ENCODE measurements at places on chromosomes 16 and 17. TPM values are rescaled to one million over a fixed set of nuclear protein-coding genes. Genes with fewer than 3 reads are reported as not detected.

DNA sequence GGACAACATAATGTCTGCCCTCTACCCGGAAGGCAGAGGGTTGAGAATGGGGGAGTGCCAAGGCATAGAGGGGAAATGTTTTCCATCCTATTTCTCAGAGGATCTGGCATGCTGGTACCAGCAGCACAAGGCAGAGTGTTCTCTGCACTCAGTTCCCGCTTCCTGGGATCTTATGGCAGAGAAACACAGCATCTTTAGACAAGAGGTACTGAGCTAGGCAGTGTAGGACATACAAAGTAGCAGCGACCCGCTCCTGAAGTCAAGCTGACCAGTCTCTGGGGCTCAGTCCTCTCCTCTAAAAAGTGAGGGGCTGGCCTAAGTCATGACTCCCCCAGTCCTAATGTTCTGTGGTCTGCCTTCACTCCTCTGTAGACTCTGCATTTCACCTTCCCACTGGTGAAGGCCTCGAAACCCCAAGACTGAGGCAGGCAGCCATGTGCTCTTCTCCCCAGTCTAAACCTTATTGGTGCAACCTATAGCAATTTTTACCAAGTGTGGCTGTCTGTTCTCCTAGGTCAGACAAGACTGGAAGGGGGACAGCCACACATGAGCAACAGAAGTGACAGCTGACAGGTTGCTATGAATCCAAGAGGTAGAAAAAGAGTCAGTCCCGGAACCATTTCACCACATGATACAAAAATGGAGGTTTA, 11.3 kb upstream of the TSPOAP1 start:
- peak; percentile 52 for DNase-seq

GOSR1 gene
- 53.0 TPM for total RNA-seq

- DNase-seq = no peak
Observed at GRCh38 chr17:66379544-66379943, 77.1 kb downstream of the PRKCA start.

GRCh38 chr17:82943339-82943738, 103.5 kb upstream of the ZNF750 start:
- no peak for DNase-seq

- no peak for DNase-seq
Observed at GRCh38 chr17:41176744-41177387, 1.2 kb downstream of the KRTAP4-2 start.

SCN4A gene
- 0.21 TPM for total RNA-seq

DNA sequence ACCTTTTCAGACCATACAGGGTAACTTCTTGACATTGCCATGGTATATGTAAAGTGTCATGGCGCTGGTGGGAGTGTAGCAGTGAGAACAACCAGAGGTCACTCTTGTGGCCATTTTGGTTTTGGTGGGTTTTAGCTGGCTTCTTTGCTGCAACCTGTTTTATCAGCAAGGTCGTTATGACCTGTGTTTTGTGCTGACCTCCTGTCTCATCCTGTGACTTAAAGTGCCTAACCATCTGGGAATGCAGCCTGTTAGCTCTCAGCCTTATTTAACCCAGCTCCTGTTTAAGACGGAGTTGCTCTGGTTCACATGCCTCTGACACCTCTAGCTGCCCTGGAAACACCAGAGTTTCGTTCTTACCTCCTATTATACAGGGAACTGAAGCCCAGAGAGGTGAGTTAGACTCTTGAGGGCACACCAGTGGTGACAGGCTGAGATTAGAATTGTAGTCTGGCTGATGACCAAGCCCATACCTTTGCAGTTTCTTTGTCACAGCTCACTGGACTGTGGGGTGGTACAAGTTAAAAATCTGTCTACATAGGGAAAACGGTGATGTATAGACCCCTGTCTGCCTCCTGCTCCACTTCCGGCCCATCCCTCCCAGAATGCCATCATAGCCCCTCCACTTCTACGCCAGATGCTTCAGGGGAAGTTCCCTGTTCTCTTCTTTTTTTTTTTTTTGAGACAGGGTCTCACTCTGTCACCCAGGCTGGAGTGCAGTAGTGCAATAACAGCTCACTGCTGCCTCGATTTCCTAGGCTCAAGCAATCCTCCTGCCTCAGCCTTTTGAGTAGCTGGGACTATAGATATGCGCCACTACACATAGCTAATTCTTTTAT, 21.0 kb downstream of the KSR1 start:
- DNase-seq = no peak

TP53TG3B gene
- total RNA-seq = 0.37 TPM

TMEM92 gene
- total RNA-seq = 0.23 TPM

DNA sequence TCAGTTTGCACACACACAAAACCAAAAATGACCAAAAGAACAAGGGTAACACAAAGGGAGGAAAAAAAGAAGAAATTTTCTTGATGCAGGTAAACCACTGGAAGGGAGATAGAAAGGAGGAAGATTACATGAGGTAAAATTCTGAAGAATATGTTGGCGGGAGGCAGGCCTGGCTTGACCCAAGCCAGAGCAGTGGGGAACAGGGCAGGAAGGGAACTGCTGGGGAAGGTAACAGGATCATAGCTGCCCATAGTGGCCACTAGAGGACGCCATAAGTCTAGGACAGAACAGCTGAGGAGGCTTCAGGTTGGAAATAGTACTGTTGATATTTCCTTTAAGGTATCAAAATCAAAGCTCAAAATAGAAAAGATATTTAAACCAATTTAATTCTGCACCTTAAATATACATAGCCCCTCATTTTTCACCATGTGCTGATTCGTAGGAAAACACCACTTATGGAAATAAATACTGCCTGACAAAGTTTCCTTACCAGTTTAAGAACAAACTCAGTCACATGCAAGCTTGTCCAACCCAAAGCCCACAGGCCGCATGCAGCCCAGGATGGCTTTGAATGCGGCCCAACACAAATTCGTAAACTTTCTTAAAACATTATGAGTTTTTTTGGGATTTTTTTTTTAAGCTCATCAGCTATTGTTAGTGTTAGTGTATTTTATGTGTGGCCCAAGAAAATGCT, 15.5 kb downstream of the VPS35 start:
- DNase-seq = peak; percentile 67

- DNase-seq = no peak
Observed at GRCh38 chr16:12046651-12047050, 70.1 kb downstream of the SNX29 start.

DNA sequence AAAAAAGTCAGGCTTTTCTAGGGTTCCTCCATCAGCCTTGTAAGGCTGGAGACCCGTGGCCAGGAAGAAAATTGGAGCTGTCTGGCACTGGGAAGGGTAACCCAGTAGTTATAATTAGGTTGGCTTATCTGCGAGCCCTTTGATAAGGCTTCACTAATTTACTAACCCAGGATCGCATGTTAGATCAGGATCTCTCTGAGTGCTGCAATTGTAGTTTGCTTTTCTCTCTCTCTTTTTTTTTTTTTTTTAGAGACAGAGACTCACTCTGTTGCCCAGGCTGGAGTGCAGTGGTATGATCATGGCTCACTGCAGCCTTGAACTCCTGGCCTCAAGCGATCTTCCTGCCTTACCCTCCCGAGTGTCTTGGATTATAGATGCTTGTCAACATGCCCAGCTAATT, 17.0 kb downstream of the ABCC1 start:
- DNase-seq = no peak

EVI2A gene
- 16.9 TPM for total RNA-seq

EMC6 gene
- total RNA-seq = 44.3 TPM

CDK5R1 gene
- total RNA-seq = 15.3 TPM

- no peak for DNase-seq
Observed at GRCh38 chr17:49944273-49944870, 24.6 kb upstream of the DLX4 start.

EME1 gene
- total RNA-seq = 38.3 TPM

MIEN1 gene
- total RNA-seq = 32.5 TPM

GRCh38 chr17:3799181-3799945, 1.6 kb downstream of the ITGAE start:
- DNase-seq = no peak

DNA sequence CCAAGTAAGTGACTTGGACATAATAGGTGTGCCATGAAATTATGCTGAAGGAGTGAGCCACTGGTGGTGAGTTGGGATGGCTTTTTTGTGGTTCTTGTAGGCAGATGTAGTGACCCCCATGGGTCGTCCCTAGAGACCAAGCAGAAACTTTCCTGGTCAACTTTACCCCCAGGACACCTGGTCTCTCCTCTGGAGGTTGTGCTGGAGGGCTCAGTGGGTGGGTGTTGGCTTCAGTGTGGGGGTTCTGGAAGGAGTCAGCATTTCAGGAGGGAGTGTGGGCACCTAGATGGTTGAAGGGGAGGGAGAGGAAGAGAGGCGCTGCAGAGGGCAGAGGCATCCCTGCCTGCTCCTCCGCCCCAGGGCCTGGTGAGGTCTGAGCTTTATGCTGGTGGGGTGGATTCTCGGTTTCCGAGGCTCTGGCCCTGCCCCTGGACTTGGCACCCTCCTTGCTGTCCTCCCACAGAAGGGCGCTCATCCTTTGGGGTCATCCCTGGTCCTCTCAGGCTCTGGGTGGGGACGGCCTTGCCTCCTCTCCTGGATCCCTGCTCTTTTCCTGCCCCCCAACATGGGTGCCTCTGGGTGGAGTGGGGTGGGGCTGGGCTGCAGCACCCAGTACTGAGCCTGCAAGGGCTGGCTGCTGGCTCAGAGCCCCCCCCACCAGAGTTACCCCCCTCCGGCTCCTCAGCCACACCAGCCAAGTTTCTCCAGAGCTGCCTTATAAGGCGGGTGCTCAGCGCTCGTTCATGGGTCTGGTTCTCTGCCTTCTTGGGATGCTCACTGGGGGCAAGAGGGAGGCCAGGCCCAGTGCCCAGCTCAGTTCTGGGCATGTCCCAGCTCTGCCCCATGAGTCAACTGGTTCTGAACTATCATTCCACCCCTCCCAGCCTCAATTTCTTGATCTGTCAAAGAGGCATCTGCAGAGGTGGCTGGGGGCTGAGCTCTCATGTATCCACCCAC, 266.8 kb downstream of the SEC14L1 start:
- DNase-seq = no peak

TMEM238L gene
- not detected for total RNA-seq

IKZF3 gene
- 37.6 TPM for total RNA-seq

DNA sequence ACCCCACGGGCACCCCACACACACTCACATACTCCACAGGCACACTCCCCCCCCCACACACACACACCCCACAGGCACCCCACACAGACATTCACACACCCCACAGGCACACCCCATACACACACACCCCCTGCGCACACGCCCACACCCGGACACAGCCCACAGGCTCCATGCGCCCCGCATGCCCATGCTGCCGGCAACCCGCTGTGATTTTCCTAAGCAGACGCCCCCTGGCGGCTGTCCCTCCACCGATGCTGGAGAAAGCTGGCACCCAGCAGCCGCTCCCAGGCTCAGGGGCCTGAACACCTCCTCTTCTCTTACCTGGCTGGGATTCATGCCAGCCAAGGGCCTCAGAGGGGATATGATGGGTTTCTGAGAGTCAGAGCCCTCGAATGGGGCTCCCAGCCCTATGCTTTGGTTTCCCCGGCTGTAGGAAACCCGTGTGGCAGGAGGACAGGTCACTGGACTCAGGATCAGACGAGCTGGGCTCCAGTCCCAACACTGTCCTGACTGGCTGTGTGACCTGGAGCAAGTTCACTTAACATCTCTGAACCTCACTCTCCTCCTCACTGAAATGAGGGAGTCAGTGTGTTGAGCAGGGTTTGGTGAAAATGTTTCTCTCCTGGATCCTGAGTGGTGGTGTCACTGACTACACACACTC, 19.6 kb upstream of the TNFRSF13B start:
- DNase-seq = peak; percentile 92

DLX4 gene
- 0.86 TPM for total RNA-seq

- peak; percentile 45 for DNase-seq
Observed at GRCh38 chr16:19113577-19114358, at the start of gene ITPRIPL2. Gene ITPRIPL2 (plus strand): TSS chr16:19113964. CDS start chr16:19114462, 498 bp downstream.

GRCh38 chr17:42720996-42721583, 23.8 kb downstream of the EZH1 start:
- DNase-seq = peak; percentile 33

GPRC5C gene
- 0.97 TPM for total RNA-seq

CD300E gene
- total RNA-seq = not detected

DNA sequence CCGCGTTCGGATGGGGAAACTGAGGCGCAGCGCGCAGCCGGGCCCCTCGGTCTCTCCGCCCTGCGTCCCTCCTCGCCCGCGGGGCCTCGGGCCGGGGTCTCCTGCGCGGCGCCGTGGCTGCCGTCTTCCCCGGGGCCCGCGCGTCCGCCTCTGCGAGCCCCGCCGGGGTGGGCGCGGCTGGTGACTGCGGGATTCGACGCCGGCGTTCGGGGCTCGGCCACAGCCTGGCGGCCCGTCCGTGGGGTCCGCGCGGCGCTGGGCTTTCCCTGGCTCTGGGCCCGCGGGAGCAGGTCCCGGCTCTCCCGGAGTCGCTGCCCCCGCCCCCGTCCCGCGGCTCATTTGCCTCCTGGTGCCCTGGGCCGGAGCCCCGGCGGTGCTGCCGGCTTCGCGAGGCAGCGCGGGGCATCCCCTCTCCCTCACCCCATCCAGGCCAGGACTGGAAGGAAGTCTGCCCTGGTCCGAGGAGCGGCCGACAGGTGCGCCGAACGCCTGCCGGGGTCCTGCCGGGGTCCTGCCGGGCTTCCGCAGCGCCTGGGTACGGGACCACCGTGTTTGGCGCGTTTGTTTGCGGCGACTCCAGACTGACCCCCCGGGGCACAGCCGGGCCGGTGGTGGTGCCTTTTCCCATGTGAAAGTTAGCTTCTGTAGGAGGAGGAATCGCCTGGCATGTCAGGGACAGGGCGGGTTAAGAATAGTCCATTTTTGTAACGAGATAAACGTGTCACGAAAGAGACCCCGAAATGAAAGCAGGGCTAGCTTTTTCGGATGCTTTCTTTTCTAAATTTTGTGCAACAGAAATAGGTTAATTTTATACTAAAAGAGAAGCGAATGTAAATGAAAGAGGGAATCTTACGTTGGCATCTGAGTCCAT, 671 bp downstream of the CHMP6 start:
- peak; percentile 40 for DNase-seq

KRT12 gene
- total RNA-seq = not detected

DNA sequence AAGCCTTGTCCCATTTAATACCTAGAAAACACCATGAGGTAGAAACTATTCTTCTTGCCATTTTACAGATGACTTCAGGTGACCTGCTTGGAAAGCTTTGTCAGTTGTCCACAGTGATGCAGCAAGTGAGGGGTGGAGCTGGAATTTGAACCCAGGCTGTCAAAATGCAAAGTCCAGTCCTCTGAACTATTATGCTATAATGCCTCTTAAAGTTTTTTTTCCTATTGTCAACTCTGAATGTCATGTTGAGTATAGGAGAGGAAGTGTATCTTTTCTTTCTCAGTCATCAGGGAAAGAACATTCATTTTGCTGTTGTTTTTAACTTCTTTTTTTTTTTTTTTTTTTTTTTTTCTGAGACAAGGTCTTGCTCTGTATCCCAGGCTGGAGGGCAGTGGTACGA, 525.6 kb downstream of the XYLT1 start:
- no peak for DNase-seq

Measured in activated CD4-positive, alpha-beta T cell treated with anti-CD3 and anti-CD28 coated beads for 36 hours (primary cell).